Pancreas (tissue), 10 donors: ENCODE measurements at places on chromosomes 13 and 19. TPM values are rescaled to one million over a fixed set of nuclear protein-coding genes. Genes with fewer than 3 reads are reported as not detected.

APOC4 gene
- polyA plus RNA-seq, result not detected

RNF17 gene
- polyA plus RNA-seq, result not detected

DZIP1 gene
- polyA plus RNA-seq, result 16.7 TPM

ZNF497 gene
- 4.7 TPM for polyA plus RNA-seq

ATXN8OS gene
- polyA plus RNA-seq, result not detected

C19orf33 gene
- 19.4 TPM for polyA plus RNA-seq

DNA sequence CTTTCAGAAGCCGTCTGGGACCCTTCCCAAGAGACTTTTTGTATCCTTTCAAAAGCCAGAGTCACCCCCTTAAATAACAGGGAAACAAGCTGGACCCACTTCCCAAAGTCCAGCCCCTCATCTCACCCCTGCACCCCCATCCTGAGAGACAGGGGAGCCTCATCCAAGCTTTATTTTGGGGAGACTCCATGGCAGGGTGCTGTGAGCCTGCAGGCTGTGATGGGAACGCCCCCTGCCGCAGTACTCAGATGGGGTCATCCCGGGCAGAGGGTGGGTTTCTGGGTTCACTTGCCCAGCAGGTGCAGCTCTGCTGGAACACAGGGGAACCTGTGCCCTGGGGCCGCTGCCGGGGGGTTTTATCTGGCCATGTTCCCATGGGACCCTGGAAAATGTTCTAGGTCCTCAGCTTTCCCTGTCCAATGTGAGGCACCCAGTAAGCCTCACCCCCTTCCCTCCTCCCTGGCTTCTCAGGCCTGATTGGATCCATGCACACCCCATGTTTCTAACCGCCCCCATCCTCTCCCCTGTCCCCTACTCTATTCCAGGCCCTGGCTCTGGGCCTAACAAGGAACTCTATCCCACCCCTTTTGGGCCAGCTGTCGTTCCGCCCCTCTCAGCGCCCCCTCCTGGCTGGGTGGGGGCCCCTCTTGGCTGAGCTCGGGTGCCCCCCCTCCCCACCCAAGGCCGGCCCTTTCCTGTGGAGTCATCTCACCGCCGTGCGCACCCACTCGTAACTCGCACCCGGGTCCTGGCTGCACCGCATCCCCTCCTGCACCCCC is 1.0 kb downstream of the HIF3A start:
- no peaks in the 10 kb centered on the region for H3K36me3 ChIP-seq
- H3K4me3 ChIP-seq, result no peak overlapping the region
- peaks cover 13% of the 10 kb centered on the region for H3K4me1 ChIP-seq
- no peak for DNase-seq
- H3K27ac ChIP-seq, result peak overlapping the region; percentile 72

GRCh38 chr19:2600914-2601870 is 101.3 kb downstream of the GNG7 start:
- H3K4me1 ChIP-seq, result no peaks in the 10 kb centered on the region
- DNase-seq, result peak; percentile 15
- H3K27ac ChIP-seq, result no peak overlapping the region
- H3K27me3 ChIP-seq, result no peaks in the 10 kb centered on the region

- no peaks in the 10 kb centered on the region for H3K36me3 ChIP-seq
- H3K27me3 ChIP-seq, result peaks cover 2% of the 10 kb centered on the region
- no peaks in the 10 kb centered on the region for H3K4me1 ChIP-seq
- no peak for DNase-seq
Observed at GRCh38 chr19:50924586-50924985, 13.4 kb upstream of the KLK4 start.

- H3K27ac ChIP-seq, result no peak overlapping the region
- no peaks in the 10 kb centered on the region for H3K36me3 ChIP-seq
- DNase-seq, result no peak
- H3K4me3 ChIP-seq, result no peak overlapping the region
- H3K4me1 ChIP-seq, result no peaks in the 10 kb centered on the region
- no peaks in the 10 kb centered on the region for H3K27me3 ChIP-seq
Observed at GRCh38 chr13:24614306-24615080, 65.7 kb upstream of the ATP12A start.

GRCh38 chr13:31797154-31797775 is 57.9 kb downstream of the RXFP2 start:
- H3K4me1 ChIP-seq, result no peaks in the 10 kb centered on the region
- no peak for DNase-seq
- H3K4me3 ChIP-seq, result no peak overlapping the region
- no peak overlapping the region for H3K27ac ChIP-seq
- no peaks in the 10 kb centered on the region for H3K27me3 ChIP-seq
- no peaks in the 10 kb centered on the region for H3K36me3 ChIP-seq

DNA sequence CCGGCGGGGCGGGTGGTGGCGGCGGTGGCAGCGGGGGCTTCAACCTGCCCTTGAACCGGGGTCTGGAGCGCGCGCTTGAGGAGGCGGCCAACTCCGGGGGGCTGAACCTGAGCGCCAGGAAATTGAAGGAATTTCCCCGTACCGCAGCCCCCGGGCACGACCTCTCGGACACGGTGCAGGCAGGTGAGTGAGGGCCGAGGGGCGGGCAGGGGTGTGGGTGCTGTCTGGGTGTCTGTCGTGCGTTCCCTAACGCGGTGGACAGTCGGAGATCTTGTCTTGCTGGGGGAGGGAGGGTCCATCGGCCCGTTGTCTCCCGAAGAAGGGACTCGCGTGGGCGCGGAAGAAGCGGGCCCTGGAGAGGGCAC is 533 bp downstream of the LRCH1 start:
- H3K27ac ChIP-seq, result peak overlapping the region; percentile 67
- peak overlapping the region; percentile 95 for H3K4me3 ChIP-seq
- no peaks in the 10 kb centered on the region for H3K36me3 ChIP-seq
- no peak for DNase-seq
- H3K4me1 ChIP-seq, result no peaks in the 10 kb centered on the region

- H3K27ac ChIP-seq, result peak overlapping the region; percentile 33
- H3K4me1 ChIP-seq, result peaks cover 33% of the 10 kb centered on the region
- no peak for DNase-seq
- no peaks in the 10 kb centered on the region for H3K27me3 ChIP-seq
- H3K36me3 ChIP-seq, result no peaks in the 10 kb centered on the region
Observed at GRCh38 chr13:48398450-48399095, 14.3 kb downstream of the LPAR6 start.

GRCh38 chr13:94168783-94169453 is 310.6 kb downstream of the DCT start:
- no peaks in the 10 kb centered on the region for H3K4me1 ChIP-seq
- H3K27me3 ChIP-seq, result no peaks in the 10 kb centered on the region
- H3K4me3 ChIP-seq, result no peak overlapping the region
- DNase-seq, result no peak

- no peaks in the 10 kb centered on the region for H3K4me1 ChIP-seq
- DNase-seq, result peak; percentile 70
- no peaks in the 10 kb centered on the region for H3K36me3 ChIP-seq
- H3K4me3 ChIP-seq, result no peak overlapping the region
- H3K27me3 ChIP-seq, result no peaks in the 10 kb centered on the region
- H3K27ac ChIP-seq, result no peak overlapping the region
Observed at GRCh38 chr13:24050292-24050711, 110.2 kb upstream of the SPATA13 start.

- H3K27ac ChIP-seq, result no peak overlapping the region
- H3K36me3 ChIP-seq, result no peaks in the 10 kb centered on the region
- no peak for DNase-seq
Observed at GRCh38 chr19:51150627-51151026, 8.5 kb downstream of the SIGLEC7 start.

DNA sequence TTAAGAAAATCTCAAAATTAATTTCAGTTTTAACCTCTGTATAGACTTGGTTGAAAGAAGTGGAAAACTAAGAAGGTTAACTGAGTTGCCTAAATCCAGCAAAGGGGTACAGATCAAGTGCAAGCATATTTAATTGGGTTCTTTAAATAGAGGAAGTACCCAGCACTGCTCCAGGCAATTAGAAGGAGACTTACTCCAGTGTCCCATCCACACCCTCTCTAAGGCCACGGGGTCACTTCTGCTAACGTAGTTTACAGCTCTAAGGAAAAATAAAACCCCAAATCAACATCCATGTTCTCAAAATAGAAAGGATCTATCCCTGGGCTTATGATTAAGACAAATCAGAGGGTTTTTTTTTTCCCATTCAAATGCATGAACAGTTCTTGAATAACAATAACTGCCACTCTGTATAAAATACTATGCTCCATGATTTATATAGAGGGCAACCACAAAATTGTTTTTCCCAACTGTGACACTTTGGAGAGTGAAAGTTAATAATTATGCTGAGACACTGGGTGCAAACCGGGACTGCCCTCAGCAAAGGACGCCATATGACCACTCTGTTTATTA is 4.6 kb downstream of the FRY start:
- no peaks in the 10 kb centered on the region for H3K27me3 ChIP-seq
- H3K36me3 ChIP-seq, result no peaks in the 10 kb centered on the region
- H3K4me3 ChIP-seq, result no peak overlapping the region

DNA sequence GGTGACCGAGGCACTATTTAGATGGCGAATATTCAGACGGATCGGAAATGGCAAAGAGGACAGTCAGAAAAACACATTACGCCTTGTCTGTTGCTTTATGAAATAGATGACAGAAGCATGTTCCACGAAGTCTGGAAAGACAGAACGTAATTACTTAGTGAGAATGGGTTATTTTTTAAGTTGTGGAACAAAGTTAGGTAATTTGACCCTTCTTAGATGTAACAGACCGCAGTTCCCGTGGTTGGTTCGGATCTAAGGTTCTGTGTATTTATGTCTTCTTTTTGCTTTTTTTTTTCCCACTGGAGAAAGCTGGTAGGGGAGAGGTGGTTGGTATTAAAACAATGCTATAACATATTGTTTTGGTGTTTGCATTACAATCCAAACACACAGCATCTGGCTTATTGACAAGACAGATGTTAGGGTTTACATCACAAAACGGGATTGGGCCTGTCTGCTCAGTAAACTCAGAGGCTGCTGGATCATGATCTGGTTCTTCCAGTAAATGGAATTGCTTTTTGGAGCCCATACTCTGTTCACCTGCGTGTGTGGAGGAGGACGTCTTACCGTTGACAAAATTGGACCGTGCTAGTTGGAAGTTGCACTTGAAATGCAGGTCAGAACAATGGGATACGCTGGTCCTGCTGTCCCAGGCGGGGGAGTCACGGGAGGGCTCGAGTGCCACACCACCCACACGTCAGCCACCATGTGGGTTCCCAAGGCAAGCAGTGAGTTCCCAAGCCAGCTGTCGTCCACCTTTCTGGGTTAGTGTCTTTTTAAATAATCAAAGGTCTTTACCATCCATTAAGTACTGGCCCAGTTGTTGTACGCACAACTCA is 13.8 kb downstream of the ATP11A start:
- H3K4me1 ChIP-seq, result no peaks in the 10 kb centered on the region
- no peak overlapping the region for H3K4me3 ChIP-seq
- no peaks in the 10 kb centered on the region for H3K36me3 ChIP-seq
- no peak overlapping the region for H3K27ac ChIP-seq

DNA sequence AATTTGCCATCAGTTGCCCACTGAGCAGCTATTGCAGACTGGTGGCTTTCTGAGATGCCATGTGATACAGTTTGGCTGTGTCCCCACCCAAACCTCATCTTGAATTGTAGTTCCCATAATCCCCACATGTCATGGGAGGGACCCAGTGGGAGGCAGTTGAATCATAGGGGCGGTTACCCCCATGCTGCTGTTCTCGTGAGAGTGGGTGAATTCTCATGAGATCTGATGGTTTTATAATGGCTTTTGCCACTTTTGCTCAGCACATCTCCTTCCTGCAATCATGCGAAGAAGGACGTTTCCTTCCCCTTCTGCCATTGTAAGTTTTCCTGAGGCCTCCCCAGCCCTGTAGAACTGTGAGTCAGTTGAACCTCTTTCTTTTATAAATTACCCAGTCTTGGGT is 34.8 kb upstream of the ANKRD10 start:
- H3K27me3 ChIP-seq, result no peaks in the 10 kb centered on the region
- H3K36me3 ChIP-seq, result no peaks in the 10 kb centered on the region
- H3K27ac ChIP-seq, result no peak overlapping the region
- H3K4me3 ChIP-seq, result no peak overlapping the region
- H3K4me1 ChIP-seq, result no peaks in the 10 kb centered on the region

DNA sequence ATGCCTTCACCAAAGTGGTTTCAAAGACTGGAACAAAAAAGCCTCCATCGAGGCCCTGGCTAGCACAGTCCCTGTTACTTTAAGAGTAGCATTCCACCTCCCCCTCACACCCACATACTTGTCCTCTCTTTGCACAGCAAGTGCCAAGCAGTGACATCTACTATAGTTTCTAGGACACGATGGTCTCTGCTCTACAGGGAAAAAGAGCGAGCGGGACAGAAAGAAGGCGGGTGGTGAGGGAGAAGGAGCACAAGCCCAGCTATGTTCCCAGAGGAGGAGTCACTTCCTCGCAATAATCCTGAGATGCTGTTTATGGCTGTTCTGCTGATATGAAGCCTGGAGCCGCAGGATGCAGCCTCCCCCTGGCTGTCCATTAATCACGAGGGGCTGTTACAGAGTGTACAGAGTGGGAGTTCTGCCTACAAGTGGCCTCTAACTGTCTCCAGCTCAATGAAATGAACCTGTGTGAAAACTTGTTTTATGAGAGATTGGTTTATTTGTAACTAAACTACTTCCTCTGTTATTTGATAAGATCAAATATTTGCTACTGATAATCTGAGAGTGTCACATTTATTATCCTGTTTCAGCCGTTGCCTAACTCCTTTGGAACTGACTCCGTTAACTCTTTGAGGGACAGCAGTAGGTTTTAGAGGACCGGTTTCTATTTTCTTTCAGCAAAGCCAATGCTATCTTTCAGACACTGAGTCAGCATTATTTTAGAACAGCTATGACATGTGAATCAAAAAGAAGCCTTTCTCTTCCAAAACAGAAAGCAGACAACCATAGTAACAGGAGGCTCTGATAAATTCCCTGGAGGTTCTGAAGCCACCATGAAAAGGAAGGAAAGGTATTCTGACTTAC is 208.0 kb downstream of the SPRY2 start:
- peak; percentile 53 for DNase-seq
- no peak overlapping the region for H3K4me3 ChIP-seq
- H3K27me3 ChIP-seq, result no peaks in the 10 kb centered on the region
- H3K4me1 ChIP-seq, result peaks cover 39% of the 10 kb centered on the region

DNA sequence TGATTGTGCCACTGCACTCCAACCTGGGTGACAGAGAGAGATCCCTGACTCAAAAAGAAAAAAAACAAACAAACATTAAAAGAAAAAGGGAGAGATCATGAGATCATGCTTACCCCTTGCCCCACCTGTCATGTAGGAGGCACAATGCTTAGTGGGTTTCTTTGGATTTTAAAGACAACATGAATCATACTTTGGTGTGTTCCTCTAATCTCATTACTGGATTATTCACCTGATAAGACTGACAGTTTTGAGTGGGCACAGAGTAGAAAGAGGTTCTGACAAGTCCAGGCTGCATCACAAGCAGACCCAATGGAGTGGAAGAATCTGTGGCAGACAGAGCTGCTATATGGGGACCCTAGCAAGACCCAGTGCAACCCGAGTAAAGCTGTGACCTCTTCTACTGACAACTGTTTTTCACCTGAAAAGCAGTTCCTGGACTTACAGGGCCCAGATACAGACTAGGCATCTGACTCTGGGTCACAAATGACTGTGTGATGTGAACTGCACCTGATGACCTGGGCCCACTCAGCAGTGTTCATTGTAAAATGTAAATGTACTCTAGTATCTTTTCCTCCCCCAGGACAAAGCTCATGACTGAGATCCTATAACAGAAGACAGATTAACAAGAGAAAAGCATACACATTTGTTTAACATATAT is 28.9 kb upstream of the USP12 start:
- H3K27ac ChIP-seq, result no peak overlapping the region
- no peak overlapping the region for H3K4me3 ChIP-seq
- peaks cover 7% of the 10 kb centered on the region for H3K27me3 ChIP-seq
- H3K36me3 ChIP-seq, result no peaks in the 10 kb centered on the region

- H3K27me3 ChIP-seq, result no peaks in the 10 kb centered on the region
- no peaks in the 10 kb centered on the region for H3K36me3 ChIP-seq
- no peaks in the 10 kb centered on the region for H3K4me1 ChIP-seq
- no peak overlapping the region for H3K4me3 ChIP-seq
- DNase-seq, result no peak
Observed at GRCh38 chr13:103884101-103884723, 818.0 kb upstream of the SLC10A2 start.
